ENCODE measurements at places on chromosomes 12 and 14. TPM values are rescaled to one million over a fixed set of nuclear protein-coding genes. Genes with fewer than 3 reads are reported as not detected.

MFAP5 gene
- total RNA-seq, result 174 TPM

SLC25A47 gene
- not detected for total RNA-seq

PPTC7 gene
- total RNA-seq, result 12.3 TPM

PRKD1 gene
- 34.6 TPM for total RNA-seq

SLC6A15 gene
- not detected for total RNA-seq

BCL11B gene
- 0.85 TPM for total RNA-seq

PUS1 gene
- 22.7 TPM for total RNA-seq

PPP4R3A gene
- 76.2 TPM for total RNA-seq

KCNJ8 gene
- 27.8 TPM for total RNA-seq

FGF6 gene
- total RNA-seq, result not detected

TUNAR gene
- not detected for total RNA-seq

POP5 gene
- 3.0 TPM for total RNA-seq

EXOC3L4 gene
- total RNA-seq, result not detected

DPPA3 gene
- not detected for total RNA-seq

TMPRSS12 gene
- total RNA-seq, result not detected

CLEC4A gene
- total RNA-seq, result 28.8 TPM

KCNMB4 gene
- 3.4 TPM for total RNA-seq

KLRC3 gene
- total RNA-seq, result not detected

SLC8A3 gene
- total RNA-seq, result not detected

CEP170B gene
- total RNA-seq, result 39.1 TPM

CLEC6A gene
- total RNA-seq, result not detected

TRIM9 gene
- 4.2 TPM for total RNA-seq

ESRRB gene
- 1.6 TPM for total RNA-seq

TSHR gene
- total RNA-seq, result not detected
